ENCODE measurements at places on chromosomes 6 and 20. TPM values are rescaled to one million over a fixed set of nuclear protein-coding genes. Genes with fewer than 3 reads are reported as not detected.

DNA sequence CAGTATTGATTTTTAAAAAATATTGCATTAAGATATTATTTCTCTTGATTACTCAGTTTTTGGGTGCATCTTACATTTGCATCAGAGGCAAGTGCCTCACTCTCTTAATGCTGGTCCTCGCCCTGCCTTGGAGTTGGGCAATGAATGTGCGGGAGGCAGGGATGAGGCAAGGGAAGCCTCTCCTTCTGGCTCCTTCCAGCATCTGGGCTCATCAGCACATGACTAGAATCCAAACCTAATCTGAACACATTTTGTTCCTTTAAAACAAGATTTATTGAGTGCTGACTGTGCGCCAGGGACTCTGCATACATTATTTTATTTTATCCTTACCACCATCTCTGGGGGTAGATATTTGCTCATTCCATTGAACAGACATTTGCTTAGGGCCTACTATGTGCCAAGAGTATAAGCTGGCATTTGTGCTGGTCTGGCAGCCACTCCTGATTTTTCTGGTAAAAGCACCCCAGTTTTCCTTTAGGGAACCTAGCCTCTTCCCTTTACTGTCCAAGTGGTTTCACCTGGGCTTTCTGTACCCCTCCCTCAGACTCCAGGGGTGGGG is 71.9 kb upstream of the ZNFX1 start:
- no peaks in the 10 kb centered on the region for H3K36me3 ChIP-seq
- no peaks in the 10 kb centered on the region for H3K4me1 ChIP-seq
- H3K4me3 ChIP-seq: no peak overlapping the region
- no peak overlapping the region for H3K27ac ChIP-seq

BPIFB1 gene
- total RNA-seq: 263 TPM

BTNL2 gene
- total RNA-seq: not detected

DNA sequence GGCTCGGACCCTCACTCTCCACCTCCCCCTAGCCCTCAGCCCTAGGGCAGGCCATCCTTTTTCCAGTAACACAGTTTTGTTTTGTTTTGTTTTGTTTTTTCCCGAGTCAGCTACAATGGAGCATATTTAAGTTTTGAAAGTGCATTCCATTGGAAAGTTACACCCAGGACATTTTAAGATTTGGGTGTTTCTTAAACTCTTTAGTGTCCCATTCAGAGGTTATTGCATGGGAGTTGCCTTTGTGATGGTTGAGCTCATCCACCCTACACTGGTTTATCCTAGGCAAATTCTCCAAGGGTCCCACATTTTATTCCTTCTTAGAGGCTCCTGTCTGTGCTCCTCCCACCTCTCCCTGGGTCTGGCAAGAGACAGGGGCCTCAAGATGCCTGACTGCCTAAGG is 58.9 kb downstream of the THBS2 start:
- H3K36me3 ChIP-seq: no peaks in the 10 kb centered on the region
- no peaks in the 10 kb centered on the region for H3K27me3 ChIP-seq
- no peak overlapping the region for H3K27ac ChIP-seq
- peaks cover 5% of the 10 kb centered on the region for H3K4me1 ChIP-seq
- no peak overlapping the region for H3K4me3 ChIP-seq

- H3K36me3 ChIP-seq: no peaks in the 10 kb centered on the region
- peak overlapping the region; percentile 80 for H3K27ac ChIP-seq
- H3K4me1 ChIP-seq: peaks cover 46% of the 10 kb centered on the region
- no peaks in the 10 kb centered on the region for H3K27me3 ChIP-seq
- H3K4me3 ChIP-seq: no peak overlapping the region
- no peak for DNase-seq
These were observed 4.8 kb upstream of the PMEPA1 start for GRCh38 chr20:57714409-57715267.

DNA sequence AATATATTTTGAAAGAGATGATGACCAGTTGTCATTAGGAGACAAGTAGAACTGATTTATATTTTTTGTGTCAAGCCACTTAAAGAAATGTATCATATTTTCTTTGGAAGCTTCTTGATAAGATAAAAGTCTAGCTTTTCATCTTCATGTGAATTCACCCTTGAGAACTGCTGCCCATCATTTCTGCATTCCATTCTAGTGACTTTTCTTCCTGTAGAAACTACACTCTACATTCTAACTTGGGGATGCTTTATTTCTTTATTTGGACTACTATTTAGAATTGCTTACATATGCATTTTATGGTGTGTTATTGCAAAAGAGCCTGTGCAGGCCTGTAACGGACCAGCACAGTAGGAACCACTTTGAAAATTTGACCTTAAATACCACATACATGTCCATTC is 335.0 kb upstream of the KCNQ5 start:
- H3K36me3 ChIP-seq: no peaks in the 10 kb centered on the region
- H3K27ac ChIP-seq: no peak overlapping the region
- no peak overlapping the region for H3K4me3 ChIP-seq
- no peaks in the 10 kb centered on the region for H3K27me3 ChIP-seq

GRCh38 chr20:35772563-35773058 is 796 bp downstream of the PHF20 start:
- no peaks in the 10 kb centered on the region for H3K27me3 ChIP-seq
- H3K36me3 ChIP-seq: peaks cover 10% of the 10 kb centered on the region
- no peak for DNase-seq

GRCh38 chr6:47836639-47837038 is 54.8 kb downstream of the OPN5 start:
- H3K4me3 ChIP-seq: no peak overlapping the region
- no peaks in the 10 kb centered on the region for H3K4me1 ChIP-seq
- DNase-seq: no peak
- no peaks in the 10 kb centered on the region for H3K36me3 ChIP-seq
- H3K27ac ChIP-seq: no peak overlapping the region
